ENCODE measurements at places on chromosomes 1 and 21.

DNA sequence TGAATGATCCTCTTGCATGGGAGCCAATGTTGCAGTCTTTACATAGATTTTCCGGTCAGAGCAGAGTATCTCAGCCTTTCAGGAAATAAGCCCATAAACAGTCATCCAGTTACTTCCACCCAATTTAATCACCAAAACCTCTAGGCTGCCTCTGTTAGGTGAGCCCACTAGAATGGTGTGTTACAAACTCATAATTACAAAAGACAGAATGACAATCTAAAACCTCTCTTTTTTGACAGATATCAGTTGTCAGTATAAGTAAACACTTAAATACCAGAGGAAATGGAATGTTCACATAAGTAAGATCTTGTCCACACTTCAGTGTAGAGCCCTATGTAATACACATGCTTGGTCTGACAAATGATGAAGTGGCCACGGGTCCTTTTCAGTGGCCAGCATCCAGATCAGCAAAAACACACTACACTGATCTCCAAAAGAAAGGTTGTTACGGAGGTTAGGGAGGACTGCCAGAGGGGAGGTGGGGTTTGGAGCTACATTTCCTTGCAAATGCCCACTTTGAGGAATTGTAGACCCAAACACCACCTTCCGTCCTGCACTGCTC lies 71.3 kb upstream of the FBXO28 start:
- no peak for DNase-seq

DNA sequence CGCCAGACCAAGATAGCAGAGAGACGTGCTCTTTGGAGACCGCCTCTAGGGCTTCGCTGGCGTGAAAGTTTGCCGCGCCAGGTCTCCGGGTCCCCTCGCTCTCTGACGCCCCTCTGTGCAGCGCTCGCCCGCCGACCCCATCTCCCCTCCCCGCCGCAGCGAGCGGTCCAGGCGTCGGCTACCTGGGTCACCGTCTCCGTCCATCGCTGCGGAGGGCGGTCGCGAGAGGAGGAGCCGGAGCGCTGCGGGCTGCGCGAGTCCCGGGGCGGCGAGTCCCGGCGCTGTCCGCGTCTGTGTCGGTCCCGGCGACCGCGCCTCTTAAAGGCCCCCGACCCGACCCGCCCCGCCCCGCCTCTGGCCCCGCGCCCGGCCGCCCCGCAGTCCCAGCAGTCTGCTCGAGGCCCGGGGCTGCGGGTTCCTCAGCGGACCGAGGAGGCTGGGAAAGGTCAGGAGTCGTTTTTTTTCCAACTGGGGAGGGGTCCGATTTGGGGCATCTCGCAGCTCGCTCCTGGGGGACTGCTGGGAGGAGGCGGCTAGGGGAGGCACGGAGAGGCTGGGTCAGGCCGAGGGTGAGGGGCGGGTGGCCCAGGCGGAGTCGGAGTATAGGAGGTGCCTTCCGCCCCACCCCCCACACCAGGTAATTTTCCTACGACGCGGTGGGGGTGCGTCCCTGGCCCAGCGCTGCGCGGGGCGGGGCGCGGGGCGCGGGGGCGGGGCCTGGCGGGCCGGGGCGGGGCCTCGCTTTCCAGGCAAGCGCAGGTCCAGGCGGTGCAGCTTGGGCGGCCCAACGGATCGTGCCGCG lies at the start of the genes FBXO2 and FBXO44:
Gene FBXO2 (minus strand): TSS at position 293 of the 802 bp plus-strand sequence. CDS start 89 bp downstream, at position 204.
Gene FBXO44 (plus strand): TSS at position 741 of the 802 bp plus-strand sequence. CDS start 959 bp downstream, outside the sequence.
- DNase-seq: no peak

- peak; percentile 60 for DNase-seq
Observed at GRCh38 chr1:61226791-61227567, 144.6 kb downstream of the NFIA start.

DNA sequence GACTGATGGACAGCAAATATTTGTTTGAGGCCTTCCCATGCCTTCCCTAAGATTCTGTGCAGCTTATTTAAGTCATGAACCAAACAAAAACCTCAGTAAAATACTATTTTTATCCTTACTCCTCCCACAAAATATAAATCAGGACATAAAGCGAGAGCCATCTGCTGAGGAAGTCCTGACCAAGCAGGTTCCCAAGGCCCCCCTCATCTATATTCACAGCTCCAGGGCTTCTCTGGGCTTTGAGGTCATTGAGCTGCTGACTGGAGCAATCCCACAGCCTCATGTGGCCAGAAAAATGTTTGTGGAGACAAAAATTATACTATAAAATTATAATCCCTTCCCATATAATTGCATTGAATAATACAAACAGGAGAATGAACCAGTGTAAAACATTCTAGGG lies 846.2 kb downstream of the ADGRL2 start:
- no peak for DNase-seq

DNA sequence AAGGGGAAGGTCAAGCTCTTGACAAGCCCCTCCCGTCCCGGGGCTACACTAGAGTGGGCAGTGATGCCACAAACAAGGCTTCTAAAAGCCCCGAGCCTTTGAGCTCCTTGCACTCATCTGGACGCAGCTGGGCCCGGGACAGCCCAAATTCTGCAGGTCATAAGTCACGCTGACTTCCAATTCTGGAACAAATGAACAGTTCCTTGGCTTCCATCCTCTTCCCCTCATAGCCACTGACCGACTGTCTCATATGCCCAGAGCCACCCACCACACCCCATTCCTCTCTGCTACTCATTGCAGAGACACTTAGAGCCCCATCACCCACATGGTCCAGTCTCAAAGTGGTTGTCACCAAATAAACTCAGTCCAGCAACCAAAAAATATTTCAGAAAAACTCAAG lies 32.8 kb upstream of the PRELP start:
- DNase-seq: no peak

GRCh38 chr21:38960251-38960650 lies 154.5 kb downstream of the ETS2 start:
- DNase-seq: no peak

DNA sequence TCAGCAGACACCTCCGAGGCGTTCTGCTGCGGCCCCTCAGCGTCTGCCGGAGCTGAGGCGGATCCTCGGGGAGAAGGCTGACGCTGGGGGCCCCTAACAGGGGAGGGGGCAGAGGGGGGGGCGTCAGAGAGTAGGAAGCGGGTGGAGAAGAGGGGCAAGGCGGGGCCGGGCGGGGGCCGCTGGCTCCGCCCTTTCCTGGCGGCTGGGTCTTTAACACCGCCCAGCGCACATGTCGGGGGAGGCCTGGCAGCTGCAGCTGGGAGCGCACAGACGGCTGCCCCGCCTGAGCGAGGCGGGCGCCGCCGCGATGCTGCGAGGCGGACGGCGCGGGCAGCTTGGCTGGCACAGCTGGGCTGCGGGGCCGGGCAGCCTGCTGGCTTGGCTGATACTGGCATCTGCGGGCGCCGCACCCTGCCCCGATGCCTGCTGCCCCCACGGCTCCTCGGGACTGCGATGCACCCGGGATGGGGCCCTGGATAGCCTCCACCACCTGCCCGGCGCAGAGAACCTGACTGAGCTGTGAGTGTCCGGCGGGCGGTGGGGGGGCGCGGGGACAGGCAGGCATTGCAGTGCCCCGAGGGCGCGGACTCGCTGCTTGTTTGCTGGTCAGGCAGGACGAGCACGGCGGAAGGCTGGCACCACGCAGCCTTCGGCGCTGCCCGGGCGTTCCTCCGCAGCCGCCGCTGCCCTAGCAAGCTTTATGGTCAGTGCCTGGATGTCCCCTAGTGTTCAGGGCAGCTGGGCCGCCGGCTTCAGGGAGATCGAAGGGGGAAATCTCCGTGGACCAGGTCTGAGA lies at the start of gene NTRK1:
Gene NTRK1 (plus strand): TSS at position 238 of the 796 bp plus-strand sequence. CDS start 70 bp downstream, at position 308.
- peak; percentile 64 for DNase-seq

DNA sequence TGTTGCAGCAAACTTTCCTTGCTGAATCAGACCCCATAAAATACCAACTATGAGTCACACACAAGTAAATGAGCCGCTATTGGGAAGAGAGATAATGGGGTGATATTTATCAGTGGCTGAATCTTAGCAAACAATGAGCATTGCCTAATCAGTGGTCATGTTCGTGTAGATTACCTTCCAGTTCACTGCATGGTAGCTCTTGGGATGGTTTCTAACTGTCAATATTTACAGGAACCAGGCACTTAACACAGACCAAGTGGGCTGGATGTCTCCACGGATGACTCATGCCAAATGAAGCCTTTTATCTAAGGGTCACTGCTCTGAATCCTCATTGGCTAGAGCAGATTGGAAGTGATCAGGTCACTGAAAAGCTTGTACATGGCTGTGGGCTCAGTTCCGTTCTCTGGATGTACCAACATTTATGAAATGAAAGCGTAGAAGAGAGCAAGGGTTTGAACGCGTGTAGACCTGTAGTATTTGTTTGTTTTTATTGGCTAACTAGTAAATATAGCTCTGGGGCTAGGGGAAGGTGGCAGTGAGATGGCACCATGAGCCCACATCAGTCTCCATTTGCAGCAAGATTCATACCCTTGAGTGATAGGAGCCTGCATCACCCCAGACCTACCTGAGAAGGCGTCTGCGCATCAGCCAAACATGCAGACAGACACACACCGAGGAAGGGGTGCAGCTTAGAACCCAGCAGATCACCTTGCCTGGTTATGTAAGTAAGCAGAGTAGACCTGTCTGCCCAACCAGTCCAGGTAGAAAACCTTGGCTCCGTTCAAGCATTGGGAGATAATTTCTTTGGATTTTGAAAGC lies 153.3 kb downstream of the TOMM20 start:
- DNase-seq: no peak

DNA sequence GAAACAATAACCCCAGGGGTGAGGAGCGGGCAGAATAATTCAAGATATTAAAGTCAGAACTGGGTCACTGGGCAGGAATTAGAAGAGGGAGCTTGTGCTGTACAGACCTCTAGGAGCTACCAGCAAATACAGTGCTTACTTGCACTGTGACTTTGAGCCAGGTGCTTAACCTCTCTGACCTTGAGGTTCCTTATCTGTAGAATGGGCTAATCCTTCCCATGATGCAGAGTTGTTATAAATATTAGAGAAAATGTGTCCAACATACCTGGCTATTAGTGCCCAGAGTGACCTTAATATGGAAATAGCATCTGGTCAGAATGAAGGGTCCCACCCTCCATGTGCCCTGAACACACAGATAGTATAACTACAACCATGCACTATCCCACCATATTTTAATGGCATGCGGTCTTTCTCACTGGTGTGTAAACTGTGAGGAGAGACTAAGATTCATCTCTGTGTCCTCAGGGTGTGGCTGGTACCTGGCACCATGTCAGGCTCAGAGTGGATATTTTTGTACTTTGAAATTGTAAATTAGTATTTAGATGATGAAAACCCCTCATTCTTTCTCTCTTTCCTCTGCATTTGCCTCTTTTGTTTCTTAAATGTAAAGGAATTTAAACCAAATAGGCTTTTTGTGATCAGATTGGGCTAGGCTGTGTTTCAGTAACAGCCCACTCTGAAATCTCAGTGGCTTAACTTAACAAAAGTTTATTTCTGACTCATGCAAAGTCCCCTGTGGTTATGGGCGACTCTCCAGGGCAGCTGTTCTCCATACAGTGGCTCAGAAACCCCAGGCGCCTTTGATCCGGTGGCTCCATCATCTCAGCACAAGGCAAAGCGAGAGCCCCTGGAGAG lies 60.0 kb upstream of the ROR1 start:
- no peak for DNase-seq

GRCh38 chr1:162919034-162919433 lies 58.1 kb upstream of the CCDC190 start:
- no peak for DNase-seq

DNA sequence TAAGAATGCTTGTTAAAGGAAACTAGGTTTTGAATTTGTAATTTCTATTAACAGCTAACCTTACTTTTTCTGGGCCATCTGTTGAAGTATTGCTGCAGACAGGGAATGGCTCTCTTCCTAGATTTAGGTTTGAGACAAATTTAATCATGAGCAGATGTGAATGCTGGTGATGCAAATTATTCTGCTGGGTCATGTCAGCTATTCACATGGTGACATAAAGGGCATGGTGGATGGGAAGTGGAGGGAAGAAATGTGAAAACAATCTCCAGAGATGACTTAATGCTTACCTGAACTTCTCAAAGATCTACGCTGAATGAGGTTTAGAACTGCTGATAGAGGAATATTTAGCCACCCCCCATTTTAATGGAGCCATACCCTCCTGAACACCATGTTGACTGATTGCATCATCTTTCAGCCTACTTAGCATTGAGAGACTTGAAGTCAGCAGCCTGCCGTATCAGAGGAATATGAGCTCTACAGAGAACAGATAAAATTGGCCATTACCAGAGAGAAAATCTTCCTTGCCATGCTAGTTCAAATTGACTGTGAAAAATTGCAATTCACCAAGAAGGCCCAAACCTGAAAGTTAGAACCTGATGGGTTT lies 138.8 kb downstream of the HHAT start:
- no peak for DNase-seq

GRCh38 chr1:91278754-91279153 lies 125.9 kb downstream of the HFM1 start:
- no peak for DNase-seq

- no peak for DNase-seq
Observed at GRCh38 chr1:86445919-86446318, 21.9 kb downstream of the CLCA2 start.

GRCh38 chr1:6028042-6028850 lies 17.4 kb upstream of the KCNAB2 start:
- DNase-seq: no peak

- DNase-seq: no peak
Observed at GRCh38 chr1:56336982-56337381, 242.4 kb downstream of the PLPP3 start.

DNA sequence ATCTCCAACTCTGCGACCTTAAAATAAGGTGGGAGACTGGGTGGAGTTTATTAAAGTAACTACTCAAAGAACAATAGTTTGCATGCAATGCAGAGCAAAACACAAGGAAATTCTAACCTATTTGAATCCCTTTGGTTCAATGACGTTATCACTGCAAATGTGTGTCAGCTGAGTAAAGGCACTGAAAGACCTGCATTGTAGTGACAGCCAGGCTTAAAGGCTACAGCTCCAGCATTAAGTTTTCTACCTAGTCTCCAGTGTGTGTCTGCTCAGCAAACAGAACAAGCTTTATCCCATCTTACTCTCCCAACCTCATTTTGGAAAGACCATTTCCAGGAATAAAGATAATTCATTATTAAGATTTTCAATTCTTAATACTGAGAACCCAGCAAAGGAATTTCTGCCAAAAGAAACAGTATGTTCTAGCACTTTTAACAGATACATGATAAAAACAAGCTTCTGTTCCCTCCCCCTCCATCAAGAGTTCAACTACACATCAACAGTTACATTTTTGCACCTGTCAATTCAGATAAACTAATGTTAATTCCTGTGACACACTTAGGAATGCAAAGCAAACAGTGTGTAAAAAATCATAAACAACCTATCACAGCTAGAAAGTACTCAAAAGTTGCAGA lies 14.2 kb downstream of the PTP4A2 start:
- no peak for DNase-seq

- DNase-seq: no peak
Observed at GRCh38 chr1:239363930-239364329, 22.4 kb upstream of the CHRM3 start.

- no peak for DNase-seq
Observed at GRCh38 chr1:63524201-63524600, 876 bp downstream of the EFCAB7 start.
